MCF 10A (cell line): ENCODE measurements at places on chromosomes 16 and 17.

GRCh38 chr17:79749156-79749815 is 18.5 kb downstream of the ENPP7 start:
- peak; percentile 57 for DNase-seq

- no peak for DNase-seq
Measured at GRCh38 chr16:26133416-26134093, 441.8 kb downstream of the HS3ST4 start.

DNA sequence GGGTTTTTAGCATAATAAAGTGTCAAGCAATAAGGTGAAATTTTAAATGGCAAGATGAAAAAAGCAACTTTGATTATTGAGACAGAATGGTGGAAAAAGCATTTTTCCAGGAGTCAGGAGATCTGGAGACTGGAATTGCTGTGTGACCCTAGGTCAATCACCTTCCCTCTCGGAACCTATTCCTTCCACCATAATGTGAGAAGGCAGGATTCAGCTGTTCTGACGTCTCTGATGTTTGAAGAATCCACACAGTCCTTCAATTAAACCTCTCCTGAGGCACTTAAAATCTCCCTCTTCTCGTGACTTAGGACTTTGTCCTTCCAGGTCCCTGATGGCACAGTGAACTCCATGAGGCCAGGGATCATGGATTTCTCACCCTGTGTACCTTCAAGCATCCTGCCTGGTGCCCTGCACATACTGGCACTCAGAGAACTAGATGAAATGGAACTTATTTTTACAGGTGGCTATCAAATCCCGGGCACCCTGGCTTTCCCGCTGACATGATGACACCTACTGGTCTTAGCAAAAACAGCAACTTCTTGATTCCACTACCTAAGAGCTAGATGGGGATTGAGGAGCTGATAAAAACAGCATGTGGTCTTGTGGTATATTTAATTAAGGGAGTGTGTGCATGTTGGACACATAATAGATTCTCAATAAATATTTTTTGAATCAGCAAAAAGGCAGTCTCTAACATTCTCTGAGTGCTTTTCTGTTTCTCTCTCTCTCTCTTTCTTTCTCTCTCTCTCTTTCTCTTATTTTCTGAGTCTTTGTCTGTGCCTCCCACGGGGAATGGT is 2.3 kb upstream of the CCDC182 start:
- DNase-seq, result peak; percentile 68

DNA sequence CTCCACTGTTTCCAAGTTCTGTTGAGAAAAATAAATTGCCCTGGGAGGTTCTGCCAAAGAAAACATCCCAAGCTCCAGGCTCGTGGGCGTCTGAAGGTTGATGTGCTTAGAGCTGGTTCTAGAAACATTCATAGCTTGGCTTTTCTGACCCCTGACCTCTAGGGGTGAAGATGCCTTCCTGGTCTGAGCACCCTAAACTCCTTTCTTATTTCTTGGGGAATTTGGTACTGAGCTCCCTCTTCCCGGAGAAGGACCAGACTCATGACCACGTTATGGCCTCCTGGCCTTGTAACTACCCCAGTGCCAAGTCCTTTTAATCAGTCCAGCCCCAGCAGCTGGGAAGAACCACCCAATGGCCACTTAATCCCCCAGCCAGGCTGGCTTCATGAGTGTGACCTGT is 66.4 kb downstream of the MYH11 start:
- no peak for DNase-seq

- DNase-seq, result no peak
Measured at GRCh38 chr17:35906191-35906925, 24.2 kb downstream of the RDM1 start.

GRCh38 chr16:79463841-79464240 is 136.7 kb downstream of the MAF start:
- DNase-seq, result no peak

DNA sequence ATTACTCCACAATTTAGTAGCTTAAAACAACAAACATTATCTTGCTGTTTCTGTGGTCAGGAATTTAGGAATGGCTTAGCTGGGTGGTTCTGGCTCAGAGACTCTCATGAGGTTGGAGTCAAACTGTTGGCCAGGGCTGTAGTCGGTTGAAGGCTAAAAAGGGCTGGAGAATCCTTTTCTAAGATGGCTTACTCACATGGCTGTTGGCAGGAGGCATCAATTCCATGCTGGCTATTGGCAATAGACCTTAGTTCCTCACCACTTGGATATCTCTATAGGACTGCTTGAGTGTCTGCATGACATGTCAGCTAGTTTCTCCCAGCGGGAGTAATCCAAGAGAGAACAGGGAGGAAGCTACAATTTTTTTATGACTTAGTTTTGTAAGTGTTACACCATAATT is 6.6 kb upstream of the EFCAB13 start:
- no peak for DNase-seq

DNA sequence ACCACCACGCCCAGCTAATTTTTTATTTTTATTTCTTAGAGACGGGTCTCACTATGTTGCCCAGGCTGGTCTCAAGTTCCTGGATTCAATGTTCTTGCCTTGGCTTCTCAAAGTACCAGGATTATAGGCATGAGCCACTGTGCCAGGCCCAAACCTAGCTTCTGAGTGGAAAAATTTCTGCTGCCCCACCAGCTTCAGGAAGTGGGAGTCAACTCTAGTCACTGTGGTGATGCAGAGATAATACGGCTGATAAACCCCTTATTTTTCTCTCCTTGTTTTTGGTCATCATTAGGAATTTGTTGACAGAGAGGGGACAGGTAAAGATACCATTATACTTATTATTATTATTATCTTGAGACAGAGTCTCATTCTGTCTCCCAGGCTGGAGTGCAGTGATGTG is 27.8 kb upstream of the PHOSPHO1 start:
- DNase-seq, result no peak

DNA sequence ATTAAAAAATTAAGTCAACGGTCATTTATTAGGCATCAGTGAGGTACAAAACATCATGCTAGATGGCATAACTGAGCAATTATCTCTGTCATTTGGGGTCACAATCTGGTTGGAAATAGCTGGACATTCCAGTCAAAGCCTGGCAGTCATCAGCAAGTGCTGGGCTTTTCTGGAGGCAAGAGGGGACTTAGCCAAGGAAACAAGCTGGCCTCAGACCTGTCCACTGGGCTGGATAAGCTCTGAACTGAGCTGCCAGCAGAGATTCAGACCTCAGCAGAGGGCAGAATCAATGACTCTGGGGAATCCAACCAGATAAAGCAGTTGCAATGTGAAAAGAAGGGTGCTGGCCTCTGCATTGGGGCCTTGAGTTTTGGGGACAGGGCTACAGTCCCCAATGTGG is 161.9 kb upstream of the NOL11 start:
- DNase-seq, result no peak

- DNase-seq, result no peak
Measured at GRCh38 chr17:43216369-43216761, 4.7 kb downstream of the TMEM106A start.

DNA sequence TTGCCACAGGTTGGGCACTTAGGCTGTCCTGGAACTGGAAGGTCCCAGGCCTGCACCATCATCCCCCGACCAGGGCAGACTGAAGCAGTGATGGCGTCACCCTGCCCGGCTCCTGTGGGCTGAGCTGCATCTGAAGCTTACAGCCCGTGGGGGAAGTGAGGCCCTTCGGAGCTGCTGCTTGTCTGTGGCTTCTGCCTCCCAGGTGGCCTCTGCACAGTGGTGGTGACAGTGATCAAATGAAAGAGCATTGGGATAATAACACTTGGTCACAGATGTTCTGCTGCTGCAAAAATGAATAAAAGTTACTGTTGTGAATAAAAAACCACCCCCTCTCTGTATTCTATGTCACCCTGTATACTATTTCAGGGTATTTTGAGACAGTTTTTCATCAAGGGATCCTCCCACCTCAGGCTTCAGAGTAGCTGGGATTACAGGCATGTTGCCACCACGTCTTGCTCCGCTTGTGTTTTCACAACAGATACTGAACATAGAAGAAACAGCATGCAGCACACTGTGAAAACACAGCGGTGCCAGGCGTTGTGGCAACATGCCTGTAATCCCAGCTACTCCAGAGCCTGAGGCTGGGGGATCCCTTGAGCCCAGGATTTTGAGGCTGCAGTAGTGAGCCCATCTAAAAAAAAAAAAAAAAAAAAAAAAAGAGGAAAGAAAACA is 165.0 kb downstream of the LGALS9B start:
- DNase-seq, result no peak

GRCh38 chr16:80540516-80541305 is at the start of gene DYNLRB2:
Gene DYNLRB2 (plus strand): TSS chr16:80540993. CDS start chr16:80541077, 84 bp downstream.
- peak; percentile 74 for DNase-seq

DNA sequence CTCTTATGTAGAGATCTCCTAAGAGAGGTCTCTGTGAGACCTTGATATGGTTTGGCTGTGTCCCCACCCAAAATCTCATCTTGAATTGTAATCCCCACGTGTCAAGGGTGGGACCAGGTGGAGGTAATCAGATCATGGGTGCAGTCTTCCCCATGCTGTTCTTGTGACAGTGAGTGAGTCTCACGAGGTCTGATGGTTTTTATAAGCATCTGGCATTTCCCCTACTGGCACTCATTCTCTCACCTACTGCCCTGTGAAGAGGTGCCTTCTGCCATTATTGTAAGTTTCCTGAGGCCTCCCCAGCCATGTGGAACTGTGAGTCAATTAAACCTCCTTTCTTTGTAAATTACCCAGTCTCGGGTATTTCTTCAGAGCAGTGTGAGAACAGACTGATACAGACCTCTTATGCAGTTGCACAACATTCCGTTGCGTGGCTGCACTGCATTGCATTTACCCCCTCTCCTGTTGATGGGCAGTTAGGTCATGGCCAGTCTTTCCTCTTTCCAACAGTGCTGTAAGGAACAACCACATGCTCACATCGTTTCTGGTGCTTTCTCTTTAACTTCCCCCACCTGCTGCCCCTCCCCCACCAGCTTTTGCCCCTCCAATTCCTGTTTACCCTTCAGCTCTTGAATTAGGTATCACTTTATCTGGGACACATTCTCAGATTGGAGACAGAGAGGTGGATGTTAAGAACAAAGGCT is 43.6 kb upstream of the MED9 start:
- DNase-seq, result peak; percentile 65

GRCh38 chr16:70258065-70258464 is 6.3 kb upstream of the EXOSC6 start:
- DNase-seq, result no peak

- DNase-seq, result no peak
Measured at GRCh38 chr17:61662741-61663140, 71.7 kb upstream of the NACA2 start.

- no peak for DNase-seq
Measured at GRCh38 chr17:42571435-42572225, 4.7 kb downstream of the MLX start.

DNA sequence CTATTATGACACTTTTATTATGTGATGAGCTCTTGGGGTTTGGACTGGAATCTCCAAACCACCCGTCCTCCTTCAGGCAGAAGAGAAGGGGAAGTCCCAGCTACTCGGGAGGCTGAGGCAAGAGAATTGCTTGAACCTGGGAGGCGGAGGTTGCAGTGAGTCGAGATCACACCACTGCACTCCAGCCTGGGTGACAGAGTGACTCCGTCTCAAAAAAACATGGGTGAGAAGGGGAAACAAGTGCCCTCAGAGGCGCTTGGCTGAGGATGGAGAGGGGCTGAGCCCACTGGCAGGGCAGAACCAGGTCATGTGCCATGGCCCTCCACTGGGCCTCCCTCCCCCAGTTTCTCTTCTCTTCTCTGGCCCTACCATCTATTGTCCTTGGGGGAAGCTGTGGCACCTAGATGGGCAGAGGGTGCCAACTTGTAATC is 120.9 kb upstream of the SMURF2 start:
- no peak for DNase-seq

GRCh38 chr16:2964475-2965336 is 631 bp downstream of the KREMEN2 start:
- peak; percentile 69 for DNase-seq

- no peak for DNase-seq
Measured at GRCh38 chr17:48624118-48624517, 2.0 kb downstream of the HOXB9 start.

- no peak for DNase-seq
Measured at GRCh38 chr17:17668775-17669579, 12.3 kb upstream of the RAI1 start.

GRCh38 chr16:1413684-1414531 is 596 bp downstream of the UNKL start:
- DNase-seq, result peak; percentile 49

DNA sequence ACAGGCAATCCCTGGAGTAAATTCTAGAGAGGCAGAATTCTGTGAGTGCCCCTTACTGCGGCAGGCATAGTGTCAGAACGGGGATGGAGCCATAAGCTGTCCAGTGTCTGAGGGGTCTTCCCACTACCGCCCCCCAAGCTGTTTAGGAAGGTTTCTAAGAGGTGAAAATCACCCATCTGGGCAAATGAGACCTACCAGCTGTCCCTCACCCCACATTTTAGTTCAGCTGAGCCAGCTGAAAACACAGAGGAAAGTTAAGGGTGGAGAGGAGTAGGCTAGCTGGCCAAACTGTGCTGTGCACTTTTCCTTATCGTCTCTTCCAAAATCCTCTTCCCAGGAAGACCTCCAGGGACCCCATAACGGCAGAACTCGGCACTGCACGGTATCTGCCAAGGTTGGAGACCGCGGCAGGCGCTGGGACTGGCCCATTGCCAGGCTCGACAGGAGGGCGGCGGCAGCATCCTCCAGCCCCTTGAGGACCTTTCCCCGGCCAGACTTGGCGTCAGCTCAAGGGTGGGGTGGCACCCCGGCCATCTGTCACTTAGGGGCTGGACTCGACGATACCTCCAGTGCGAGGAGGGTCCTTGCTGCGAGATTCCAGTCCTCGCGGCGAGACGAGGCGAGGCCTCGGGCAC is 955 bp downstream of the ACLY start:
- peak; percentile 39 for DNase-seq

GRCh38 chr17:40553694-40554534 is 11.4 kb downstream of the CCR7 start:
- DNase-seq, result no peak
